ENCODE measurements at places on chromosomes 3 and 15. TPM values are rescaled to one million over a fixed set of nuclear protein-coding genes. Genes with fewer than 3 reads are reported as not detected.

The PCOLCE2 gene
- 9.6 TPM for total RNA-seq

The KLHL40 gene
- not detected for total RNA-seq

GRCh38 chr15:77846986-77847385, 214.3 kb upstream of the LINGO1 start:
- H3K4me1 ChIP-seq, result peaks cover 7% of the 10 kb centered on the region
- H3K27me3 ChIP-seq, result peaks cover 96% of the 10 kb centered on the region
- no peak for DNase-seq
- H3K27ac ChIP-seq, result no peak overlapping the region
- H3K4me3 ChIP-seq, result no peak overlapping the region
- H3K36me3 ChIP-seq, result no peaks in the 10 kb centered on the region

- H3K27me3 ChIP-seq, result peaks cover 18% of the 10 kb centered on the region
- H3K27ac ChIP-seq, result peak overlapping the region; percentile 72
- peaks cover 36% of the 10 kb centered on the region for H3K36me3 ChIP-seq
- peak overlapping the region; percentile 82 for H3K4me3 ChIP-seq
- H3K4me1 ChIP-seq, result no peaks in the 10 kb centered on the region
These were observed 1.1 kb downstream of the SEC13 start for GRCh38 chr3:10319804-10320203.

- H3K4me1 ChIP-seq, result no peaks in the 10 kb centered on the region
- no peak overlapping the region for H3K27ac ChIP-seq
- H3K4me3 ChIP-seq, result no peak overlapping the region
- H3K36me3 ChIP-seq, result no peaks in the 10 kb centered on the region
- DNase-seq, result no peak
These were observed 580.9 kb downstream of the DIPK2A start for GRCh38 chr3:144552346-144553057.
